CD4-positive, alpha-beta memory T cell (primary cell): ENCODE measurements at places on chromosomes 1 and 21.

GRCh38 chr1:172147541-172147940 lies 272.9 kb upstream of the C1orf105 start:
- no peak for DNase-seq

GRCh38 chr1:37404711-37405110 lies 69.7 kb upstream of the ZC3H12A start:
- no peak for DNase-seq

GRCh38 chr1:68180441-68181164 lies 51.7 kb downstream of the WLS start:
- DNase-seq, result no peak

- DNase-seq, result no peak
Observed at GRCh38 chr1:22636353-22636752, at the start of gene C1QA. C1QA (plus strand) TSS chr1:22636628; CDS start chr1:22637617, 989 bp downstream.

GRCh38 chr1:237183963-237184540 lies 142.1 kb downstream of the RYR2 start:
- no peak for DNase-seq

DNA sequence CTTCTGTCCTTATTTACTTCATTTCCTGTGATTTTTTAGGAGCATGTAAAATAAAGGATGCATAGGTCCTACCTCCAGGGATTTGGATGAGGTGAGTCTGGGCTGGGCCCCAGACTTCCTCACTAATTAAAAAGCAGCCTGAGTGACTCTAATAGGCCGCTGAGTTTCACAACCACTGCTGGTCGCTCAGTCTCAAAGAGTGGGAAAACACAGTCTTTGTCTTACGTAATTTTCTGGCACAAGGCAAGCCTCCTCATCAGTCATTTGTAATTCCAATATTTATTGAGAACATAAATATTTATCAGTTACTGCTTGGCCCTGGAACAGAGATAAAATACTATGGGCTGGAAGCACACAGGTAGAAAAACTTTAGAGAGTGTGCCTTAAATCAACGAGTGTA lies 195.4 kb upstream of the RUNX1 start:
- no peak for DNase-seq

- no peak for DNase-seq
Observed at GRCh38 chr1:119027759-119028158, 39.6 kb upstream of the TBX15 start.

- DNase-seq, result no peak
Observed at GRCh38 chr1:231122143-231122542, 39.7 kb upstream of the TRIM67 start.

- DNase-seq, result no peak
Observed at GRCh38 chr1:107095647-107096046, 39.2 kb downstream of the PRMT6 start.
